ENCODE measurements at places on chromosomes 2 and 18. TPM values are rescaled to one million over a fixed set of nuclear protein-coding genes. Genes with fewer than 3 reads are reported as not detected.

The PJVK gene
- 3.8 TPM for total RNA-seq

The SCG2 gene
- 0.08 TPM for total RNA-seq

The ZAP70 gene
- total RNA-seq: 0.55 TPM

The GKN1 gene
- total RNA-seq: not detected

The TEKT4 gene
- total RNA-seq: not detected

The PRLH gene
- not detected for total RNA-seq

GRCh38 chr2:11867926-11868325, 121.5 kb downstream of the LPIN1 start:
- no peak for DNase-seq

GRCh38 chr2:186085226-186085625, 346.6 kb downstream of the FSIP2 start:
- DNase-seq: no peak

DNA sequence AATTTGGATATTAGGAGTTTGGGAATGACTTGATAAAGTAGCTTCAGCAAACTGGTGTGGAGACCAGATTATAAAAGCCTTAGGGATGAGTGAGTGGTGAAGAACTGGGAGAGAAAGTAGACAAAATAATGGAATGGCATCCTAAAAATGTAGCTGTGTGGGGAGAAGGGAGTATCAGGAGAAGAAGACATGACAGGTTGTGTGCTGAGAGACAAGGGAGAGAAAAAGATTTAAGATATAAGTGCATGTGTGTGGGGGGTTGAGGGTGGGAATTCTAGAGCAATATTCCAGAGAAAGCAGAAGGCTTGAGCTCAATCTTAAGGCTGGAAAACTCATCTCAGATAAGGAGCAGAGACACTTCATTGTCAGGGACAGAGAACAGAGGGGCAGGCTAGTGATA, 159.5 kb downstream of the HNMT start:
- no peak for DNase-seq

GRCh38 chr2:121034551-121034950, 250.5 kb downstream of the TFCP2L1 start:
- DNase-seq: no peak

GRCh38 chr2:239927424-239927981, 97.6 kb downstream of the NDUFA10 start:
- DNase-seq: peak; percentile 61

GRCh38 chr18:74589021-74589420, 8.6 kb upstream of the ZNF407 start:
- no peak for DNase-seq

DNA sequence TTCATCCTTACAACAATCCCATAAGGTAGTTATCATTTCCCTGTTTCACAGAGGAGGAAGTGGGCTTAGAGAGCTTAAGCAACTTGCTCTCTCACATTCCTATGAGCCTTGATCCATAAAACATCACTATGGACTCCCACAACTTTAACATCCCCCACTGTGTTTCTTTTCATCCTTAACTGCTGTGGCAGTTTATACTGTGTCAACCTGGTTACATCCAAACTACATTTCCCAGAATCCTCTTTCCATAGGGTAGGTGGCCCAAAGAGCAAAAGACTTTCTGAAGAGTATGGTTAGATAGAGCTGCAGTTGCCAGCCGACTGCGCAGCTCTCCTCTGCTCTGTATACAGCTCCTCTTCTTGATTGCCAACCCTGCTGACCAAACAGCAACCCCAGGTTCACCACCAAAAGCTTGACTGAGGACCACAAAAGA, 22.5 kb downstream of the MAP3K2 start:
- DNase-seq: no peak

- DNase-seq: no peak
Measured at GRCh38 chr2:189175869-189176433, 3.6 kb downstream of the COL5A2 start.

DNA sequence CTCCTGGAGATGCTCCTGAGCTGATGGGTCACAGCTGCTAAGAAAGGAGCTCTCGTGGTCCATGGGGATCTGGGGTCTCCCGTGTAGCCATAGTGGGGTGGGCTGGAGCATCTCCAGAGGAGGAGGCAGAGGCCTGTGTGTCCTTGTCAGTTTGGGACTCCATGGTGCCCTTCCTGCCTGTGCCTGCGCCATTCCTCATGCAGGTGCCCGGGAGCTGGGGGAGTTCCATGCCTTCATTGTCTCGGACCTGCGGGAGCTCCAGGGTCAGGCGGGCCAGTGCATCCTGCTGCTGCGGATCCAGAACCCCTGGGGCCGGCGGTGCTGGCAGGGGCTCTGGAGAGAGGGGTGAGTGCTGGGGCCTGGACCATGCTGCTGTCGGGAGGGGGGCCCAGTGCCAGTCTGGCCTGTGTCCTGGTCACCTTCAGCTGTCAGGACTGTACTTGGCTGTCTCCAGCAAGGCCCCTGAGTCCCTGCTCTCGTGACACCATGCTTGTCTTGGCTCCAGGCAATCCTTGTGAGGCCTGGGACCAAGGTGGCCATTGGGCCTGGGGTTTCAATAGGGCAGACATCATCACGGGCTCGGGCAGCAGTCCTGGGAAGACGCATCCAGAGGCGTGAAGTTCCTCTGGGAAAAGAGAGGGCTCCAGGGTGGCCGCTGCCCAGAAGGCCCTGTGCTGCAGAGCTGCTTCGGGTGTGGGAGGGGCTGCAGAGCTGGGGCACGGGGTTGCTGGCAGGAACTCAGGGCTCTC, 7.3 kb downstream of the CAPN10 start:
- DNase-seq: no peak

DNA sequence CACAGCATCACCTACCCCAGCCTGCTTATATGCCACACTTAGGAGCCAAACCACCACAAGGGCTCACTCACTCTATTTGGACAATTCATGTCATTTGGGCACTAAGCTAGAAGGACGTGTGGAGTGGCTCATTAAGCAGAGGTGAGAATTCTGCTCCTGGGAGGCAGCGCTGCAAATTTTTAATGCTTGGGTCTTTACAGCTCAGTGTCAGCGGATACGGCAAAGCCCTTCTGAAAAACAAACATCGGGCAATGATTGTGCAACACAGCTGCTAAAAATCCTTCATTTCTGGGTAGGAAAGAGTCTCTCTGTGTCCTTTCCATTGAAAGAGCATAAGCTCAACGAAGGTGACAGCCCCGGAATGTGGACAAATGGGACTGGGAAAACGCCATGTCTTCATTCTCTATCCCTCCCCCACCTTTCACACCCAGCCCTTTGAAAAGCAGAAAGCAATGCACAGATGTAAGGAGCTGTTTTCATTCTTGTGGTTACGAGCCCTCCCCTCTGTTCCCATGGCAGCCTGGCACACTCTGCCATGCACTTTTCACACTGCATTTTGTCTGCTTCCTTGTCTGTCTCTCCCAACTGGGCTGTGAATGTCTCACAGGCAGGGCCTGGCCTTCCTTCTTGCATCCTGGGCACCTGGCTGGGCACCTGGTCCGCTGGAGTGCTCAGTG, 16.0 kb downstream of the TMEM177 start:
- peak; percentile 72 for DNase-seq

DNA sequence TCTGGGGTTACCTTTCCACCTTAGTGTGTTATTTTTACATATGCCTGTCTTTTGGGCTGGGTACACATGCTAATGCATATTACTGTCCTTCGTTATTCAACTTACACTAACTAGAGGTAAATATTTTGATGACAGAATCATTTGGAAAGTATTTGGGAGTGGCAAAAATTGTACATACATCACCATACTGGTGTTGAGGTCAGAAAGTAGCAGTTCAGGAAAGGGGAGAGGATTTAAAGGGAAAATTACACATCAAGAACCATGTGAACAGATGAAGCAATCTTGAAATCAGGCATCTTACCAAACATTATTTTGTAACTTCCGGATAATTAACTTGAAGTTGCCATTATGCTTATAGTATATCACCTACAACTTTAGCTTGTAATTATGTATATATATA, 379.7 kb downstream of the RND3 start:
- DNase-seq: no peak

DNA sequence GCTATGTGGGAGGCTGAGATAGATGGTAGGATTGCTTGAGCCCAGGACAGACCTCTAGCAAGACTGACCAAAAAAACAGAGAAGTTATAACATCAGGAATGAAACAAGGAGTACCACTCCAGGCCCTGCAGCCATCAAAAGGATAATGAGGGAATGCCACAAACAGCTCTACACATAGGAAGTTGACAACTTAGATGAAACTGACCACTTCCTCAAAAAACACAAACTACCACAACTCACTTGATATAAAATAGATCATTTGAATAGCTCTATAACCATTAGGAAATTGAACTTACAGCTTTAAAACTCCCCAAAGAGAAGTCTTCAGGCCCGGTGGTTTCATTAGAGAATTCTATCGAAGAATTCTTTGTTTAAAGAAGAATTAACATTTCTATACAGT, 12.9 kb upstream of the ESPNL start:
- no peak for DNase-seq

- no peak for DNase-seq
Measured at GRCh38 chr2:11257078-11257477, 87.4 kb downstream of the ROCK2 start.

DNA sequence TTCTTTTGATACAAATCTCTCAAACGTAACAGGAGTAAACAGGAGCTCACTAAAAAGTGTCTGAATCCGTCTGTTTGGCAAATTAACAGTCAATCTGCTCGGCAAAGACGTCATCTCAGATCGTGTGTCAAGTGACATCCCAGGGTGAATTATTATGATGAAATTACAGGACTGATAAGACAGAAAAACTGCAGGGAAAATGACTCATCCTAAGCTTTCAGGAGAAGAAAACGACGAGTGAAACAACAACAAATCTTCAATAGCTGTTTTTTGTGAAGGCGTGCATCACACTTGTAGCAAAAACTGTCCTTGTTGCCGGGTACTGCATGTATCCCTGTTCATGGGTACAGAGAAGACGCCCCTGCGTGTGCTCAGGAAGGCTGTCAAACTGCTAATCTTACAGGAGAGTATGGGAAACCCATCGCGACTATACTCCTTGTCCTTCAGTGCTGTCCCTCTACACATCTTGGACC, 24.9 kb downstream of the EPB41L3 start:
- no peak for DNase-seq

GRCh38 chr2:224832207-224832606, 116.0 kb upstream of the CCDC195 start:
- no peak for DNase-seq

- no peak for DNase-seq
Measured at GRCh38 chr18:28407681-28408080, 230.8 kb upstream of the CDH2 start.

DNA sequence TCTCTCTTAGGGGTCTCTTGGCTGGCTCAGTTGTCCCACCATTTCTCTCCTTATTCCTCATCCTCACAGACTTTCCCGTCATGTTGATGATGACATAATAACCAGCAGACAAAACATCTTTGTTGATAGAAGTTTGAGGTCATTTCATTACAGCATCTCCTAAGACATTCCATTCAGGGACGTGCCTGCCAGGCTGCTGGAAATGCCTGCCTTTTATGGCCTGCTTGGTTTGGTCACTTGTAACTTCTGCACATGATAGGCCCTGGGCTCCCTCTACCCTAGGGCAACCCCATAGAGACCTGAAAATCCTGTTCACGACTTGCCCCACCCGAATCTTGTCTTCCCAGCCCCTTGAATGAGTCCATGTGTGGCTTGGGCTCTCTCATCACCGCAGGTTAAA, 81.7 kb downstream of the SDC1 start:
- DNase-seq: peak; percentile 61

DNA sequence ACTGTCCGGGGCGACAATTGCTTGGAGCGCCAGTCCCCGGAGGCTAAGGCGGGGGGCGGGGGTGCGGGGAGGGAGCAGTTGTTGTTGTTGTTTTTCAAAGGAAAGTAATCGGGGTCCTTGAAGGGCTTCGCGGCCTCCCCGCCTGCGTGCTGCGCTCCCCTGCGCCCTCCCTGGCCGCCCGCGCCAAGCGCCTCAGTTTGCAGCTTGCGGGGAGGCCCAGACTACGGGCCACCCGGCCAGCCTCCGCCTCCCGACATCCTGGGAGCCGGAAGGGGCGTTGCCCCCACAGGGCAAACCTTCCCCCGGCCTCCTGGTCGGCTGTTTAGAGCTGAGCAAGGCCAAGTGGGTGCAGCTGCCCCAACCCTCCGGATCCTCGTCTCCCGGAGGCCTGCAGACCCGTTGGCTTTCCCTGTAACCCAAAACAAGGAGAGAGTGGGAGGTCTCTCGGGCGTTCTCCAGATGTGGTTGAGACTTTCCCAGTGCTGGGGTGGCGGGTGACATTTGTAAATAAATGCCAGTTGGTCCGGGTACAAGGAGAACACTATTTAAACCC, 3.7 kb upstream of the SIX3 start:
- no peak for DNase-seq

DNA sequence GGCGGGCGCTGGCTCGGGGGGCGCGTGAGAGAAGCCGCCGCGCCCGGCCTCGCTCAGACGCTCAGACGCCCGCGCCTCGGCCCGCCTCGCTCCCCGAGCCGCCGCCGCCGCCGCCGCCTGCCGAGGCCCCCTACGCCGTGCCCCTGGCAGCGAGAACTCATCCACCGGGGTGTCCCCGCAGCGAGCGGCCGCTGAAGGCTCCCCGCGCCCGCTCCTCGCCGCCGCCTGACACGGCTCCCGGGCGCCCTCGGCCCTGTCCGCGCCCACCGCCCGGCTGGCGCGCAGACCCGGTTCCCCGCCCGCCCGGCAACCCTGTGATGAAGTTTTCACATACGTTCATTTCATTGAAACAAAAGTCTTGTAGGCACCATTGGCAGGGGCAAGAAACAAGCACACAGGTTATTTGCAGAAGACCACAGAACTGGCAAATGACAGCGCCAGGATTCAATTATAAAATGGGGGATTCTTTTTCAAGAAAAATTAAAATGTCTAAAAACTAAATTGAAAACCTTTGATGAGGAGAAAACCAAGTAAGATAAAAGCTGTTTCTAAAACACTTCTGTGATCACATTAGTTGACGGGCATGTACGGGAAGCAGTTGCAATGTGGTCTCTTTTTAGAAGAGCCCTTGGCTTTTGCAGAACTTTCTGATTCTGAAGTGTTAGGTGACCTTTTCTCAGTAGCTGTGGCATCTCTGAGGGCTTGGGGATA, 50.5 kb upstream of the TUBA3D start:
- DNase-seq: no peak

Measured in kidney epithelial cell (primary cell).